ENCODE measurements at places on chromosomes 2 and 18.

- no peak for DNase-seq
These were observed 10.9 kb downstream of the MEP1B start for GRCh38 chr18:32200766-32201165.

DNA sequence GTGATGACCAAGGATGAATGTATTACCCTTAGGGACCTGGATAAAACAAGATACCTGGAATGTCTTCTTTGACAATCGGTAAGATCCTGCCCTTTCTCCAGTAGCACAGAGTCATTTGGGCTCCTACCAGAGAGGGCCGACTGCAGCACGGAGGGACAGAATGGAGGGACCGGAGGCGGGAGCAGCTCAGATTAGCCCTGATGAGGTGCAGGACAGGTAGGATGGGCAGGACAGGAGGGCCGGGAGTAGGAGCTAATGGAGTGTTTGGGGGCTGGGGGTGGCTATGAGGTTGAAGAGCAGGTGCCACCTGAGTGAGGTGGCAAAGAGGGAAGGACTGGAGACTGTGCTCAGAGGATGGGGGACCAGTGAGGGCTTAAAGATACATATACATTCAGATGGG lies 9.9 kb upstream of the PRELID3A start:
- no peak for DNase-seq

DNA sequence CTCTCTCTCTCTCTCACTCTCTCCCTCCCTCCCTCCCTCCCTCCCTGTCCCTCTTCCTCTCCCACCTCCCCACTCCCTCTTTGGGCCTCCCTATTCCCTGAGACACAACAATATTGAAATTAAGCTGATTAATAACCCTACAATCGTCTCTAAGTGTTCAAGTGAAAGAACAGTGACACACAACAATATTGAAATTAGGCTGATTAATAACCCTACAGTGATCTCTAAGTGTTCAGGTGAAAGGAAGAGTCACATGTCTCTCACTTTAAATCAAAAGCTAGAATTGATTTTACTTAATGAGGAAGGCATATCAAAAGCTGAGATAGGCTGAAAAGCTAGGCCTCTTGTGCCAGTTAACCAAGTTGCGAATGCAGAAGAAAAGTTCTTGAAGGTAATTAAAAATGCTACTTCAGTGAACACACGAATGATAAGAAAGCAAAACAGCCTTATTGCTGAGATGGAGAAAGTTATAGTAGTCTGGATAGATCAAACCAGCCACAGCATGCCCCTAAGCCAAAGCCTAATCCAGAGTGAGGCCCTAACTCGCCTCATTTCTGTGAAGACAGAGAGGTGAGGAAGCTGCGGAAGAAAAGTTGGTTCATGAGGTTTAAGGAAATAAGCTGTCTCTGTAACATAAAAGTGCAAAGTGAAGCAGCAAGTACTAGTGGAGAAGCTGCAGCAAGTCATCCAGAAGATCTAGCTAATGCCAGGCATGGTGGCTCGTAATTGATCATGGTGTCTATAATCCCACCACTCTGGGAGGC lies 21.3 kb downstream of the MALT1 start:
- no peak for DNase-seq

DNA sequence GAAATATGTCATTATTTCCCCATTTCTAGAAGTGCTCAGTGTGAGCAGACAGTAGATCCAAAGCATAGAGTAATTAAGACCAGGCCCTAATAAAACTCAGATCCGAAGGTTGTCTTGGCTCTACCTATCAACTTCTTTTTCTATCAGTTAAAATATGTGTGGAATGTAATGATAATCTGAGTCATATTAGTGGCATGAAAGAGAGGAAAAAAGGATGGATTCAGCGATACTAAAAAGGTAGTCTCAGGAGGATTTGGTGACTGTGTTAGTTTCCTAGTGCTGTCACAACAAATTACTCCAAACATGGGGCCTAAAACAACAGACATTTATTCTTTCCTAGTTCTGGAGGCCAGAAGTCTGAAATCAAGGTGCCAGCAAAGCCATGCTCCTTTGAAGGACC lies 103.7 kb upstream of the NABP1 start:
- no peak for DNase-seq

GRCh38 chr2:46372475-46372874 lies 75.3 kb downstream of the EPAS1 start:
- no peak for DNase-seq

DNA sequence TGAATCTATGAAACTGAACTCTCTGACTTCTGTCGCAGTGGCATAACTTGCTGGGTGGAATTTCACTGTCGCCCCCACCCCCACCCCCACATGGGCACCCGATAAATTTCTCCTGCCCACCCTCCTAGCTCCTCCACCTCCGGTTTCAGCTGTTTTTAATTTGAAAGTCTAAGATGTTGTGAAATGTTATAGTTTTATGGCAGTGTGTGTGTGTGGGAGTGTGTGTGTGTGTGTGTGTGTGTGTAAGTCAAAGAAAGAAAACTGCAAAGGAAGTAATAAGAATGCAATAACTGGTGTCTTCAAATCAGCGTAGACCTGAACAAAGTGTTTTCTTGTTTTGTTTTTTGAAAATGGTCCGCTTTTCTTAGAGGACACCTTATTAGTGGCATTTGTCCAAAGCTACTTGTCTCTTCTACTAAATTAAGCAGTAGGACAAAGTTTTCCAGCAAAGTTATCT lies 388 bp downstream of the DTNA start:
- DNase-seq: no peak

GRCh38 chr18:8623549-8624106 lies 14.4 kb downstream of the RAB12 start:
- DNase-seq: no peak

GRCh38 chr2:64296140-64296480 lies 151.9 kb upstream of the PELI1 start:
- DNase-seq: no peak

GRCh38 chr2:192206399-192206798 lies 11.7 kb upstream of the TMEFF2 start:
- DNase-seq: no peak

GRCh38 chr18:398935-399630 lies 101.4 kb downstream of the COLEC12 start:
- DNase-seq: no peak

- no peak for DNase-seq
These were observed 76.2 kb downstream of the CDK15 start for GRCh38 chr2:201882353-201883090.

DNA sequence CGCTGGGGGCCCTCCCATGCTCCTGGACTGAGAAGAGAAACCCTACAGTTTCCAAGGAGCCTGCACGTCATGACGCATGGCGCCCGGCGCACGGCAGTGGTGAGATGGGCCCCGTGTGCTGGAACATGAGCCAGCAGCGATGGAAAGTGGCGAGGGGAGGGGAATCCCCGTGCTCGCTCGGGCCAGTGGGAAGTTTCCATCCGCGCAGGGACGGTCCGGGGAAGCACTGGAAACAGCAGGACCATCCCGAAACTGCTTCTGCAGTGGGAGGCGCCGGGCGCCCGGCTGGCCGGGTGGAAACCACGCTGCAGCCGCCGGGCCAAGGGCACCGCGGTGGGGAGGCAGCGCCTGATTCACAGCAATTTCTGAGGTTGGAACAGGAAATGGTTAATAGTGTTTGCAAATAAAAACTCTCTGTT lies 4.9 kb upstream of the PDCD1 start:
- DNase-seq: no peak

GRCh38 chr2:132758995-132759394 lies 89.0 kb upstream of the LYPD1 start:
- DNase-seq: no peak

GRCh38 chr2:181008407-181008806 lies 28.0 kb downstream of the UBE2E3 start:
- DNase-seq: no peak

- no peak for DNase-seq
These were observed 102.8 kb upstream of the RNF152 start for GRCh38 chr18:61995618-61996017.

GRCh38 chr2:33485051-33485450 lies 8.6 kb downstream of the RASGRP3 start:
- DNase-seq: no peak

- DNase-seq: no peak
These were observed 418.2 kb upstream of the ZEB2 start for GRCh38 chr2:144937910-144938709.

GRCh38 chr2:190369635-190370034 lies 26.2 kb downstream of the INPP1 start:
- no peak for DNase-seq

- DNase-seq: no peak
These were observed 4.9 kb upstream of the SIX2 start for GRCh38 chr2:45014016-45014702.

GRCh38 chr18:56257205-56257604 lies 381.2 kb downstream of the TXNL1 start:
- no peak for DNase-seq

GRCh38 chr2:219642465-219643083 lies 15.1 kb downstream of the SLC4A3 start:
- peak; percentile 84 for DNase-seq

DNA sequence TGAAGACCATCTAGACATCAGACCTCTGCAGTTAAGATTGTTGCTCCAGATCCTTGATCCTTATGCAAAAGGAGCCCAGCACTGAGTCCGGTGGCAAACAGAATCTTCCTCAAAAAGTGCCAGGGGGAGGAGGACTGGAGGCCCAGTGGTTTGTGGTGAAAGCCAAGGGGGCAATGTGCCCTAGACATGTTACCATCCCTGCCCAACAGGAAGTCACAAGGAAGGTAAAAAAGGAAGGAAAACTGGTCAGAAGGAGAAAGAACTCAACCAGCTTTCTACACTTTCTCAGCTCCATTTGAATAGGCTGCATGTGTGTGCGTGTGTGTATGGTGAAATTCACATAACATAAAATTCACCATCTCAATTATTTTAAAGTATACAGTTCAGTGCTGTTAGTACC lies 25.0 kb upstream of the KDM3A start:
- DNase-seq: no peak

DNA sequence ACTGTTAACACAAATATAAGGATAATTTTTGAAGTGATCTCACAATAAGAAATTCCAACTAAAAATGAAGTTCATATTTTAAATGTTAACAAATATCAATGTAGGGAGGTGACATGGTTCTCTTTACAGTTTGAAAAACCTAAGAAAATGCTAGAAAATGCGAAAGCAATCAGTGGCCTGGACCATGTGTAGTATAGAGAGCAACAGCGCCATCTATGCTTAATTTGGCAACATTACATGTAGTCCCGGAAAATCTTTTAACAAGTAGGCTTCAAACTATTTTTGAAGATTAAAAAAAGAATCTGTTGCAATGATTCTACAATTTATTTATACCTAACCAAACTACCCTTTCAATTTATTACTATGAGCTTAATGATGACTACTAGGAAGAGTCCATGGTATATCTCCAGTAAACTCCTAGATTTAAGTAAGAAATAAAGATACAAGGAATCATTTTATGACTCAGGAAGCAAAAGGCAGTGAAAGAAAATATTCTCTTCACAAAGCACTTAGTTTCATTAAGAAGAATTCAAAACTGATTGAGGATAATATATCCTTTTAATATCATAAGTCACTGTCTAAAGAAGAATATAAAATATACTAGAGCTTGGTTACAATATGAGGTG lies 33.3 kb downstream of the NDUFA10 start:
- DNase-seq: peak; percentile 17

GRCh38 chr2:206515580-206515979 lies 72.2 kb downstream of the ADAM23 start:
- no peak for DNase-seq

GRCh38 chr2:80255918-80256781 lies 48.4 kb downstream of the LRRTM1 start:
- DNase-seq: no peak

All from effector memory CD8-positive, alpha-beta T cell (primary cell).